ENCODE measurements at places on chromosomes 4 and X.

GRCh38 chrX:105609530-105609929, 212.8 kb upstream of the NRK start:
- no peak for DNase-seq

- no peak for DNase-seq
These were observed 118.5 kb downstream of the BTC start for GRCh38 chr4:74675673-74676279.

- no peak for DNase-seq
These were observed 65.5 kb downstream of the ACOX3 start for GRCh38 chr4:8374851-8375649.

DNA sequence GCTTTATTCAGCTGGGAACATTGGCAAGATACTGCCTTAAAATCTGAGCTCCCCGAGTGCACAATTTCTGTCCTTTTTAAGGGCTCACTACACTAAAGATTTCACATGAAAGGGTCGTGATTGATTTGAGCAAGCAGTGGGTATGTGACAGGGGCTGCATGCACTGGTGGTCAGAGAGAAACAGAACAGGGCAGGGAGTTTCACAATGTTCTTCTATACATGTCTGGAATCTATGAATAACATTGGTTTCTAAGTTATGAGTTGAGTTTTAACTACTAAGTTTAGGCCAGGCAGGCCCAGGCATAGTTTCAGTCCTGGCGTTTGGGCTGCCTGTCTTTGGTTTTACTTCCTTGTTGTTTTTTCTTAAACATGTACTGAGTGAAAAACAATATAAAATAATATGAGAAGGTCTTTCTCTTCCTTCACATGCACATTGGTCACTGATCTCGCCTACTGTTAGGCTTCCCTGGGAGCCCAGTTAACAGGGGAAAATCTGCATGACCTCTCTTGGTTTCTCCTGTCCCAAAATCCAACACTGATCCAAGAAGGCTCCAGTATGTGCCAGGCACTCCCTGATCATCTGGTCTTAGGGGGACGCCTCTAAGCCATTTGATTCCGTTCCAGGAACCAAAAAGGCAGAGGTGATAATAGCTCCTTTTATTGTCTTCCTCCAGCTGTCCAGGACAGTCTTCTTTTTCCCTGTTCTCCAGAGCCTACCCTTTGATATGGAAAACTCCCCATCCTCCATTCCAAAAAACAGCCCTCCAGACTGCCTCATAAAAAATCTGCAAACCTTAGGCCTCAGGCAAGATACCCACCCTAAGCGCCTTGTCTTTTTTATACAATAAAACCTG, at the start of gene UGT2B17:
Gene UGT2B17 (minus strand): TSS at position 51 of the 854 bp plus-strand sequence. CDS start 7,838 bp downstream, outside the sequence.
- no peak for DNase-seq

DNA sequence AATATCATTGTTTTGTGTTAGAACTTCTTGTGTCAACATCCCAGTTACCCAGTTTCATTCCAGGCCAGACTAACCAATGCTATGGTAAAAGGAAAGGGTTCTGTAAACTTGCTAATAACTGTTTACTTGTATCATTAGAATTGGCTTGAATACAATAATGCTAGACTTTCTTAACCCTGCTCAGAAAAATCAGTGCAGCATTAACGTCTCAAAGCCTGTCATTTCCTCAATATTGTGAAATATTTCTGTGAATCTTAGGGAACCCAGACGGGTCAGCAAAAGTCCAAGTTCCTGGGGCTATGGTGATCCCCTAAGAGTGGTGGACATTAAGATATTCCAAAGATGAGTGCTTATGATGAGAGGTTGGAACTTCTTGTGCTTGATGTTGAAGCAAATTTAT, 541.2 kb upstream of the MAGEB18 start:
- DNase-seq, result no peak

DNA sequence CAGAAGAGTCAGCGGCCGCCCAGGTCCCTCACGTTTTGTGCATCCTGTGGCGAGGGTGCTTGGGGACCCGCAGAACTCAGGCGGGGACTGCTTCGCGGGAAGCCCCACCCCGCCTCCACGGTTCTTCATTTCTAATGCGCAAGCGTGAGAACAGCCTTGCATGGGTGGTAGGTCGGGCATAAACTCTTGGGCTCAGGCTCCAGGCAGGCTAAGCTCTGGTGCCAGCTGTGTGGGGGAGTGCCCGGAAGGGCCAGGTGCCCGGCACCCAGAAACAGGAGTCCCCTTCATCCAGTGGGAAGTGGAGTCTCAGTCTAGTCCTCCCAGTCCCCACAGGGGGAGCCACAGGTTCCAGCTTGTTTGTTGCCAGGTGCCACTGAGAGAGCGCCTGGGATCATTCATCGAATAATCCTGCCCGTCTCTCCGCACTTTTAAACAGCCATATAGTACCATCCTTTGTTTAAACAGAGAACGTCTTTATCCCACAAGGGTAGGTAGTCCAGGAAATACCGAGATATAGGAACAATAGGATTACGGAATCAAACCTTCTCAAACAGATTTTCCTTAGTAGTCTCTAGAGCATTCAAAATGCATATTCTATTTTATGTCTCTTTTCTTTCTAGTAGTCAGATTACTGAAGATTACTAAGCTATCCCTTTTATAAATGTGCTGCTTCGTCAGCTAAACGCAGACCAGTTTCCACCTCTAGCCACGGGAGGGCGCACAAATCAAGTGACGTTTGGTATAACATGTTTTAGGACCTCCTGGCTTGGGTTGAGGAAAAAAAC, 12.7 kb upstream of the RBBP7 start:
- peak; percentile 73 for DNase-seq

- DNase-seq, result no peak
These were observed 56.8 kb downstream of the JADE1 start for GRCh38 chr4:128866269-128866668.

GRCh38 chrX:70592091-70592490, 147.5 kb downstream of the DLG3 start:
- peak; percentile 12 for DNase-seq

DNA sequence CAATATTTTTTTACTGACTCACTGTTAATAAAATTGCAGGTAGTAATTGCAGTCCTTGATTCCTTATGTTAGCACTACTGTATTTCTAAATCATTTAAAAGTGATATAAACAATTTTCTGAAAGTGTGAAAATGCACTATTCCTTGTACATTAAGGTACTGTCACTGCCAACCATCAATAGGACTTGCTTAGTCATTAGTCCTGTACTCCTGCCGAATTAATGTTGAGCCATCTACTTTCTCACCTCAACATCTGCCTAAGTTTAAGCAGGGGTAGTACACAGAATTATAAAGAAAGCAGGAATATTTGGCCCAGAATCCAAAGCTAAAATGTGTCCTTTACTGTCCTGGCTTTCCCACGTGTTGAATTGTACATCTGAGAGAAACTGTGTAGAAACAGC, 87.0 kb upstream of the TRPC3 start:
- DNase-seq, result no peak

- DNase-seq, result no peak
These were observed 80.4 kb downstream of the PTTG2 start for GRCh38 chr4:38040619-38041018.

DNA sequence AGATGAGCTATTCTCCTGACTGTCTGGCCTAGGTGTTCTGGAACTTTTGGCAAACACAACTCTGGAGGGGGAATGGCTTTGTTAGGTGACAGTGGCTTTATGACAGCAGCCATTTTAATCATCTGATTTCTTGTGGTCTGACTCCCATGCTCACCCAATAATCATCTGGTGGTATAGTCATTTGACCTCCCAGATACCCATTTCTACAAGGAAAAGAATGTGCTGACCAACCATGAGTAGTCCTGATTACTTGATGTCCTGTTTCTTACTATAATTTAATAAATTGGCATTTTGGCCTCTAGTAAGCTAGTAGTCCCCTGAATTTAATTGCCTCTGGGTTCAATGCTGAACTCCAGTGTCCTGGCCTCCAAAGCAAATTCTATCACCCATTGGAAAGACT, 109.9 kb upstream of the DUSP21 start:
- DNase-seq, result no peak

- DNase-seq, result no peak
These were observed 808 bp downstream of the HUWE1 start for GRCh38 chrX:53685711-53686110.

DNA sequence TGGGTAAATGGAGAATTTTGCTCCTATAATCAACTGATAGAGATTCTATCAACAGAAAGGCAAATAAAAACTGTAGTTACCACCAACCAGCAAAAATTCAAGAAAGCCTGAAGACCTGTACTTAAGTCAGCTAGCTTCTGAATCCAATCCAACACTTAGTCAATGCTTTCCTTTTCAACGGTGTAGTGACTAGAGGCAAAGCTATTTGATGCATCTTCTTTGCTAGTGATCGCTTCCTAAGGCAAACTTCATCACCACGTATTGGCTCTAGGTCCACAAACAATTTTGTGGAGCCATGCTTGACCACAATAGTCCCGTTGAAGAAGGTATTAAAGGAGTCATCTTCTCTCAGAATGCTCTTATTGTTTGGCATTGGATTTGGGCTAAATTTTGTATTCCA, 25.0 kb upstream of the UBA6 start:
- DNase-seq, result no peak

GRCh38 chr4:30875658-30876269, 155.6 kb downstream of the PCDH7 start:
- DNase-seq, result no peak

DNA sequence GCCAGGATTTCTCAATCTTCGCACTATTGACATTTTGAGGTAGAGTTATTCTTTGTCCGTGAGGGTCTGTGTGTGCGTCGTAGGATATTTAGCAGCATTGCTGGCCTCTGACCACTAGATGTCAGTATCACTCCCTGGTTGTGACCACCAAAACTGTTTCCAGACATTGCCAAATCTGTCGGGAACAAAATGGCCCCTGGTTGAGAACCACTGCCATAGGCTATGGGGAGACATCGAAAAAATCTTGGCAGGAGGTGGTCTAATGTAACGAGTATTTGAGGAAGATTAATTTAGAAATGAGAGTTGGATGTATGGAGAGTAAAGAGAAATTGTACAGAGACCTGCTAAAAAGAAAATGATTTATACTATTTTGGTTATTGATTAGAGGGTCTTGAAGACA, 108.4 kb downstream of the DOCK11 start:
- DNase-seq, result peak; percentile 11

DNA sequence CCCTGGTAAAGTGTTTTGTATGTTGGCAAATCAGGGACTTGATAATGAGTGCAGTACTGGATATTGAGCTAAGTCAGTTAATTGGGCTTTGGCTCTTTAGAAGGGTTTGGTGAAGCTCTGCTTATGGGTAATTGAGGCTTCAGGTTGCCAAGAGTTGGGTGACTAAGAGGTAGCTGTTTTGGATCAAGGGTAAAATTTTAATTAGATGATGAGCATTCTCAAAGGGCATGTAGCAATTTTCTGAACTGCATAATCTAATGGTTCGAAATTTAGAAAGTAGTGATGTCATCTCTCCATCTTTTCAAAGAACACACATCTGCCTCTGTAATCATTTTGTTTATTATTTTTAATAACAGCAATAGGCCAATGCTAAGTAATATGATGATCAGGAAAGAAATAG, 5.5 kb upstream of the TRIM2 start:
- no peak for DNase-seq

DNA sequence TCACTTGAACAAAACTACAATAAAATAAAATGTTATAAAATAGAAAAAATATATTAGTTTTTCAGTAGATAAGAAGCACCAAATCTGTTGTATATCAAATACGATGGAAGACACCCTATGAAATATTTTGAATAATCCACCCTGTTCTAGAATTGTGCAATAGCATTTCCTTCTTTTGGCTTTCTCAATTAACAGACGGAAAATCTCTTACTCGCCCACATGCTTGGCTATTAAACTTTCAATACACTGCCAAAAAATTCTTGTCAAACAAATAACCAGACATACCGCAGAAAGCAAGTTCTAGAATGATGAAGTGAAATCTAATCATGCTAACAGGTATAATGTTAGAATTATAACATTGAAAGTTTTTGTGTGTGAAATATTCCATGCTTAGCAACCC, 671.6 kb upstream of the SLIT2 start:
- no peak for DNase-seq

- DNase-seq, result no peak
These were observed 368.1 kb upstream of the MAD2L1 start for GRCh38 chr4:120434756-120435155.

DNA sequence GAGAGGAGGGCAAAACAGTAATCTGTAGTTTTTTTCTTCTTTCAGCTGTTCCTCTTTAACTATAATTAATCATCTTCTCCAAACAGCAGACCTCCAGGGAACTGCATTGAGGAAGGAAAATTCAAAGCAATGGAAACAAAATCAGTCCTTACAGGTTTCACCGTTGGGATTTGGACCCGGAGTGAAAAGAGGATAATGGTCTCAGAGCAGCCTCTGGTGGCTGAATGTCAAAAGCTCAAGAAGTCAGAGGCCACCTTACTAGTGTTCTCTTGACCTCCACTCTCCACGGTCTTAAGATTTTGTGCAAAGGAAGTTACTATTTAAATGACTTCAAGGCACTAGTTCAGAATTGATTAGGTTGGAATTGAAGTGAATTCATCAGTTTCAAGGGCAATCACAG, 16.0 kb upstream of the MID1 start:
- no peak for DNase-seq

- DNase-seq, result no peak
These were observed 3.1 kb upstream of the CLCN3 start for GRCh38 chr4:169617306-169617705.

GRCh38 chr4:14977830-14978229, 24.5 kb upstream of the CPEB2 start:
- no peak for DNase-seq

GRCh38 chrX:153819384-153820040, 10.8 kb downstream of the PDZD4 start:
- no peak for DNase-seq

GRCh38 chrX:250965-251364, 30.2 kb upstream of the PLCXD1 start:
- DNase-seq, result no peak

- no peak for DNase-seq
These were observed 64.0 kb upstream of the DDIT4L start for GRCh38 chr4:100254237-100254636.

DNA sequence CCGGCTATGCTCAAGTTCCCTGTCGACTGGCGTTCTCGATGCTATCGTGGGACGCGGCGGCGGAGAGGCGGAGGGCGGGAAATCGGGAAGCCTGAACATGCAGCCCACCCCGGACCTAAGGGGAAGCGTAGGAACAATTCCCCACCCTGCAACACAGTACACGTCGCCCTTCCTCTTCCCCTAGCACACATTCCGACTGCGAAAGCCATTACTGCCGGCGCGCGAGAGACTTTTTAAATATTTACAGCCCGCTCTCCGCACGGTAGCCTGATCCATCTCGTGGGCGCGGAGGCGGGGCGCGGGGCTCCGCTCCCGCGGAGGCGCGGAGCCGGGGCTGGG, 48.1 kb upstream of the BCOR start:
- DNase-seq, result no peak

DNA sequence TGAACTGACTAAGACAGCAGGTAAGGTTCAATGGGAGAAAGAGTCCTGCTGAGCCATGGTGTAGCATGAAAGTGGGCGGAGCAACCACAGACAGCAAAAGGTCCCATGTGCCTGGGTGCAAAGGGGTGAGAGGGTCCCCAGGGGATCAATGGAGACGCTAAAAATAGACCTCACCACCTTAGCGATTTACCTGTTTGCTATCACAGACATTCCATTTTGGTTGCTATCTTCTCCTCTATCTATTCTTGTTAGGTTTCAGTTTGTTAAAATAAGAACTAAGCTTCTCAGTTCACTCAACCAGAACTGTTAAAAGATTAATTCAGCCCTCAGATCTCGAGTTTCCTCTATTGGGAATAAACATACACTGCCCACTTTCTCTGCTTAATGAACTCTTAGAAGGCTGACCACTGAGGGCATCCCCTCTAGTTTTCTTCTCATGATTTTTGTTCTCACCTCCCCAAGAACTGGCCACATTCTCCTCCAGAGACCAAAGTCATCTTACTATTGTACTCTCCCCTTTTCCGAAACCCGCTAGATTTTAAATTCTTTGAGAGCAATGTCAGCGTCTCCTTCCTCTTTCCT, 136.7 kb downstream of the PARM1 start:
- no peak for DNase-seq

GRCh38 chr4:95108883-95109421, 351.2 kb downstream of the BMPR1B start:
- no peak for DNase-seq
